Urinary bladder (tissue), 4 donors: ENCODE measurements at places on chromosomes 3 and 15. TPM values are rescaled to one million over a fixed set of nuclear protein-coding genes. Genes with fewer than 3 reads are reported as not detected.
A peak's percentile ranks its signal among the peaks of the same experiment; 100 is the strongest.

LRRK1 gene
- polyA plus RNA-seq, result 12.3 TPM

- DNase-seq, result no peak
Observed at GRCh38 chr3:118760585-118761290, 273.9 kb downstream of the IGSF11 start.

DNA sequence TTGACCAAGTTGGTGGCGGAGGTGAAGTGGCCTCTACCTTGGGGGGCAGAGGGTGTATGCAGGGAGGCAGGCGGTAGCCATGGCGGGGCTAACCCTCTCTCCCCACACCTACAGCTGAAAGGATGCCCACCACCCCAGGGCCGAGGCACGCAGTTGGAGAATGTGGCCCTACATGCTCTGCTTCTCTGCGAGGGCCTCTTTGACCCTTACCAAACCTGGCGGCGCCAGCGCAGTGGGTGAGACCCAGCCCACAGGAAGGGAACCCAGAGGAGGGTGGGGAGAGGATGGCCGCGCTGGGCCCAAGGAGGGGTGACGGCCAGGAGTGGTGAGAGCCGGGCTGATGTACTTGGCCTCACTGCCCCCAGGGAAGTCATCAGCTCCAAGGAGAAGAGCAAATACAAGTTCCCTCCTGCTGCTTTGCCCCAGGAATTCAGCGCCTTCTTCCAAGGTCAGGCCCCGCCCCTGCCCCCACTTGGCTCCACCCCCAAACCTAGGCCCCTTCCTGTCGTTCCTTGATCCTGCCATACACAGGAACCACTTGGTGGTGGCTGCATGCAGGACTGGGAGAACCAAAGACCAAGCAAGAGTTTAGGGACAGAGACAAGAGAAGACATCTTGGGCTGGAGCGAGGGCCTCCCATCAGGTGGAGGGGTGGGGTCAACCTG, 9.8 kb downstream of the NBEAL2 start:
- DNase-seq, result no peak

GRCh38 chr3:62228467-62228866, 144.9 kb downstream of the FEZF2 start:
- no peak for DNase-seq

DNA sequence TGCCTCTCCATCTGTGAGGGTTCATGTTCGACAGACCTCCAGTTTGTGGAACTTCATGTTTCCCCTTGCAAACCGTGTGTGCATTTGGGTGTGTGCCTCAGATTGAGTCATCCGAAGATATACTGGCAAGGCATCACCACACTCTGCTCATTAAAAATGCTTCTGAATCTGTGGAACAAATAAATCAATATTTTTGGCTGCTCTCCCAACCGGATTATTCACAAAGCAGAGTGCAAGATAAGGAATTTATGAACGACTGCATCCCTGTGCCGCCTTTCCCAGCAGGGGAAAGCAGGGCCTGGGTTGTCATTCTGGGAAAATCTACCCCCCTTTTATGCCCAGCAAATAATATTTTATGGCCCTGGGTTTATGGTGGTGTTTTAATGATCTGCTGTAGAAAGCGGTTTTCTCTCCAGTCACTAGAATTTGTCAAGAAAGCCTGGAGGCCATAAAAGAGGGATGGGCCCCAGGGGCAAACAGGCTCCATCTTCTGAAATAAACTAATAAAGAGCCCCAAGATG, 4.2 kb upstream of the WNT5A start:
- no peak for DNase-seq

- peak; percentile 87 for DNase-seq
Observed at GRCh38 chr3:128487813-128488635, 5.0 kb downstream of the GATA2 start.
